ENCODE measurements at places on chromosomes 1 and 21. TPM values are rescaled to one million over a fixed set of nuclear protein-coding genes. Genes with fewer than 3 reads are reported as not detected.

PCSK9 gene
- total RNA-seq, result 3.1 TPM

FMO4 gene
- total RNA-seq, result 0.67 TPM

AIRE gene
- not detected for total RNA-seq

GPR3 gene
- total RNA-seq, result 1.8 TPM

DLGAP3 gene
- 0.26 TPM for total RNA-seq

IQCC gene
- 2.4 TPM for total RNA-seq

RGS18 gene
- not detected for total RNA-seq

SPOCD1 gene
- total RNA-seq, result 3.9 TPM

PADI4 gene
- total RNA-seq, result not detected

CCDC185 gene
- total RNA-seq, result not detected

All from A549 treated with Hydrocortisone at 1 μM for 4 hours (cell line).